Activated CD4-positive, alpha-beta T cell treated with anti-CD3 and anti-CD28 coated beads for 36 hours (primary cell): ENCODE measurements at places on chromosomes 5 and 9. TPM values are rescaled to one million over a fixed set of nuclear protein-coding genes. Genes with fewer than 3 reads are reported as not detected.

GRCh38 chr5:112491257-112491656 is 72.2 kb upstream of the EPB41L4A start:
- no peak for DNase-seq

DNA sequence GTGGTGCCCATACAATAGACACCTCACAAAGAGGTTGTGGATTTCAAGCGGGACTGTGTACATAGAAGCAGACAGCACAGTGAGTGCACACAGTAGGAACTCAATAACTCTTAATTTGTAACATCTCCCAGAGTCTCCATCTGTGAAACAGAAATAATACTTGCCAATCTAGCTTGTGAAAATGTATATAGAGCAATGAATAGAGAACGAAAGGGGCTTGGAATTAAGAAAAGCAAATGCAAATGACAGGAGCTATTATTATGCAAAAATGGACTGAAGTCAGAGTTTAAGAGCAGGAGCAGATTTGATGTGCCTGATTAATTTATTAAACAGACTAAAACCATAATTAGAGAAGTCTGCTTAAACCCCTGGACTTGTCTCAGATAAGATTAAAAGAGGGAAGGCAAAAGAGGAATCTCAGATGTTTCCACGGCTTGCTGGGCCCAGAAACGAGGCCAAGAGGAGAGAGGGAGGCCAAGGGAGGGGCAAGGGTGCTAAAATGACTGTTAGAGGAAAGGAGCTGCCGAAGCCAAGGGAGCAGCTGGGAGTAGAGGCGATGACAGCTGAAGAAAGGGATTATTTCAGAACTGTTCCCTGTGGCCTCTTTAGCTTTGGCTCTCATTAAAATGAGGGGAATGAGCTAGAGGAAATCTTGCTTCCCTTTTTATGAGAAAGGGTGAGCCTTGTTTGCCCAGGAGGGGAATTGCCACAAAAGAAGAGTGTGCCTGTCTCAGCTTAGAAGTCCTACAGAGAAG is 72.1 kb downstream of the FEM1C start:
- no peak for DNase-seq

GPX3 gene
- total RNA-seq, result not detected

GRCh38 chr5:573206-573605 is 38.9 kb upstream of the CEP72 start:
- no peak for DNase-seq

DNA sequence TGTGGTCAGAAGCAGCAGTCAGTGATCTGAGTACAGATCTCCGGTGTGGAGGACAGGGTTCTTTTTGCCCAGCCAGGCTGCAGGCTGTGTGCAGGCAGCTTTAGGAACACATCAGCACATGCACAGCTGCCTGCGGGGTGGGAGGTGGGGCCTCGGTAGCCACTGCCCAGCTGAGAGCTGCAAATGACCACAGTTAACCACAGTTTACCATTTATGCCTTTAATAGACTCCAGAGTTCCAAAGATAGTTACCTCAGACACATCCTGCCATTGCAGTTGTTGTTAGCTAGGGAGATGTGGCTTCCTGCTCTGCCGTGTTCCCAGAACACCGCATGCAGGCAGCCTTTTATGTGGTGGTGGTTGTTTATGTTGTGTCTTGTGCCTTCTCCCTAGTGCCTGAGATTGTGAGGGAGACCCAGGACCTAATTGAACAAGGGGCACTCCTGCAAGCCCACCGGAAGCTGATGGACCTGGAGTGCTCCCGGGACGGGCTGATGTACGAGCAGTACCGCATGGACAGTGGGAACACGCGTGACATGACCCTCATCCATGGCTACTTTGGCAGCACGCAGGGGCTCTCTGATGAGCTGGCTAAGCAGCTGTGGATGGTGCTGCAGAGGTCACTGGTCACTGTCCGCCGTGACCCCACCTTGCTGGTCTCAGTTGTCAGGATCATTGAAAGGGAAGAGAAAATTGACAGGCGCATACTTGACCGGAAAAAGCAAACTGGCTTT is 10.2 kb downstream of the EXOC3 start:
- DNase-seq, result peak; percentile 7

DNA sequence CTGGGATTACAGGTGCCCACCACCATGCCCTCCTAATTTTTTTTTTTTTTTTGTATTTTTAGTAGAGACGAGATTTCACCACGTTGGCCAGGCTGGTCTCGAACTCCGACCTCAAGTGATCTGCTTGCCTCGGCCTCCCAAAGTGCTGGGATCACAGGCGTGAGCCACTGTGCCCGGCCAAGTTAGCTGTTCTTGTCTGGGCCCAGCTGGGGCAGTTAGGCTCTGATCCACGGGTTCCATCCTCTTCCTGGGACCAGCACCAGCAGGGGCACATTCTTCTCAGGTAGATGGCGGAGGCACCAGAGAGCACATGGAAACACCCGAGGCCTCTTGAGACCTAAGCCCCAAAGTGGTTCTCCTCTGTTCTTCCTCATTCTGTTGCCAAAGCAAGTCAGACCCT is 281.6 kb downstream of the PBX3 start:
- no peak for DNase-seq

- no peak for DNase-seq
Measured at GRCh38 chr9:34522091-34522887, 501 bp downstream of the ENHO start.
